Activated T-cell treated with anti-CD3 and anti-CD28 coated beads, Interleukin-2, amount 50 U/mL, for 72 hours (primary cell): ENCODE measurements at places on chromosomes 16 and 17. TPM values are rescaled to one million over a fixed set of nuclear protein-coding genes. Genes with fewer than 3 reads are reported as not detected.
A peak's percentile ranks its signal among the peaks of the same experiment; 100 is the strongest.

- no peak overlapping the region for H3K4me3 ChIP-seq
- no peaks in the 10 kb centered on the region for H3K36me3 ChIP-seq
- H3K27ac ChIP-seq: no peak overlapping the region
- H3K27me3 ChIP-seq: peaks cover 45% of the 10 kb centered on the region
- peaks cover 9% of the 10 kb centered on the region for H3K4me1 ChIP-seq
Measured at GRCh38 chr17:80468781-80469493, 7.5 kb downstream of the NPTX1 start.

DNA sequence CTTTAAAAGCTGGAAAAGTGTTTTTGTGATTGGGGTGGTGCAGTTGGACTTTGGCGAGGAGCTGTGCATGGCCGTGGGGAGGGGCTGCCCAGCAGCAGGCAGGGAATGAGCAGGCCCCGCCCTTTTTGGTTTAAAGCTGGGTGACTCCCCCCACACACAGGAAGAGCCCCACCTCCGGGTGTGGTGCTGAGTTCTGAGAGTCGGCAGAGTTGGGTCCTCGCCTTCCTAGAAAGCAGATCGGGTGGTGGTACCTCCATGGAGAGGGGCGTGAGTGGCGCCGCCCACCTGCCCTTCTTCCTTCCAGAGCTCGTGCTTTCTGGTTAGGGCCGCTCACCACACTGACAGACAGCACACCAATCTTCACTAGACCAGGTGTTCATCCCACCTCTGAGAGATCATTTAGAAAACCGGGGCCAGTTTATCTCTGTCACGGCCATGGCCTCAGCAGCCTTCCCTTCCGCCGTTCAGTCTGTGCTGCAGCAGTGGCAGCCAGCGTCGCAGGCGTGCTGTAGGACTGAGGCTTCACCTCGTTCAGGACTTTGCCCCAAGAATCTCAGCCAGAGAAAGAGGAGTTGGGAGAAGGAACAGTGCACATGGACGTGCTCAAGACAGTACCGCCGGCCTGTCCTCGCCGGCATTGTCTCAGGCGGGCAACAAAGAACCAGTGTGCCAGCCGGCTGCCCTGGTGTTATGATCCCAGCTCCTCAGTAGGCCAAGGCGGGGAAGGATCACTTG, 144.0 kb upstream of the CHMP6 start:
- DNase-seq: peak; percentile 63
- H3K27ac ChIP-seq: peak overlapping the region; percentile 76
- peaks cover 6% of the 10 kb centered on the region for H3K36me3 ChIP-seq

DNA sequence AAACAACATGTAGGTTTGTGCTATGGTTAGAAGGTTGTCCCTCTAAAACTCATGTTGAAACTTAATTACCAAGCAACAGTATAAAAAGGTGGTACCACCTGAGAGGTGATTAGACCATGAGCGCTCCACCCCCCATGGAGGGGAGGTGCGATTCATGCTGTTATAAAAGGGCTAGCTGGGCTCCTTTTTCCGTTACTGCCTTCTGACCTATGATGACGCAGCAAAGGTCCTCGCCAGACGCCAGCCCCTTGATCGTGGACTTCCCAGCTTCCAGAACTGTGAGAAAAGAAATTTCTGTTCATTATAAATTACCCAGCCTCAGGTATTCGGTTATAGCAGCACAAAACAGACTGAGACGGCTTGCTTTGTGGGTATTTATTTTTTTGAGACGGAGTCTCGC, 167.8 kb downstream of the SNX29 start:
- no peak for DNase-seq
- H3K4me1 ChIP-seq: peaks cover 15% of the 10 kb centered on the region
- H3K4me3 ChIP-seq: no peak overlapping the region
- H3K36me3 ChIP-seq: no peaks in the 10 kb centered on the region
- no peaks in the 10 kb centered on the region for H3K27me3 ChIP-seq
- H3K27ac ChIP-seq: no peak overlapping the region

GRCh38 chr17:65797809-65798208, 236.4 kb upstream of the AXIN2 start:
- DNase-seq: peak; percentile 44
- H3K4me1 ChIP-seq: peaks cover 27% of the 10 kb centered on the region
- H3K27me3 ChIP-seq: peaks cover 18% of the 10 kb centered on the region
- peaks cover 11% of the 10 kb centered on the region for H3K36me3 ChIP-seq
- peak overlapping the region; percentile 1 for H3K27ac ChIP-seq
- H3K4me3 ChIP-seq: no peak overlapping the region

- H3K4me3 ChIP-seq: no peak overlapping the region
- H3K36me3 ChIP-seq: no peaks in the 10 kb centered on the region
- no peaks in the 10 kb centered on the region for H3K27me3 ChIP-seq
- no peaks in the 10 kb centered on the region for H3K4me1 ChIP-seq
- H3K27ac ChIP-seq: no peak overlapping the region
- no peak for DNase-seq
Measured at GRCh38 chr17:32783602-32784001, 93.3 kb downstream of the MYO1D start.

- peak overlapping the region; percentile 46 for H3K4me3 ChIP-seq
- DNase-seq: no peak
- H3K27me3 ChIP-seq: peaks cover 54% of the 10 kb centered on the region
- H3K4me1 ChIP-seq: peaks cover 8% of the 10 kb centered on the region
Measured at GRCh38 chr16:54373534-54374520, 87.2 kb upstream of the IRX3 start.

DNA sequence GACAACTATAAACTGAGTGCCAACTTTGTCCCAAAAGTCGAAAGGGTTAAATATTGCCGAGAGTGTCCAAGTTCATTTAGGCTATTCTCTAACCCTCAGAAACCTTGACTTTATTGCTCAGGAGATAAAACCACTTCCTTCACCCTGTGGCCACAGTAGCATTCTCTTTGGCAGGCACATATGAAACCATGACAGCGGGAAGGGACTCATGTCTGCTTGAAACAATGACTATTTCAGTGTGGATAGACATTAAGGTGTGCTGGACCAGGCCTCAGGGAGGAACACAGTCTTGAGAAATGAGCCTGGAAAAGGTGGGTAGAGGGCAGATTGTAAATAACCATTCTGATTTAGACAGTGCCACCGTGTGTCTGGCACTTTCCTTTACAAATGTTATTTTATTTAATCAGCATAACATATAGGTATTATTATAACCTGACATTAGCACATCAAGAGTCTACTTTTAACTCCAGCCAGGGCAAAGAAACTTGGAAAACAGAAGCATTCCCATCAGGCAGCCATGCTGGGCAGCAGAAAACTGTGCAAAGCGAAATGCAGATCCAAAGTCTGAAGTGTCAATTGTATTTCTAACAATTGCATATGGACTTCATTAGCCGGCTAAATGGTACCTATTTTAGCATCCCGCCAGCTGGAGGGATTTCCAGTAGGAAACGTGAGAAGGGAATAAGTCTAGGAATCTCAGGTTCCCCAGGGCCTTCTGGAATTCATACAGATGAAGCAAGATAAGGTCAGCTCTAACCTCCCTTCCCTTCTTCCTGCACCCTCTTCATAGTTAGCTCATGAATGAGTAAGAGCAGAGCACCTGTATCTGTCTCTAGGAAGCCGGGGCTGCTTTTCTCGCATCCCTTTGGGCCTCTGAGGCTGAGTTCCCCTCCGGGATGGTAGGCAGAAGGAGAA, 212.8 kb upstream of the ELAC2 start:
- no peak overlapping the region for H3K27ac ChIP-seq
- H3K27me3 ChIP-seq: no peaks in the 10 kb centered on the region
- no peak for DNase-seq
- no peaks in the 10 kb centered on the region for H3K36me3 ChIP-seq
- H3K4me1 ChIP-seq: no peaks in the 10 kb centered on the region
- no peak overlapping the region for H3K4me3 ChIP-seq

DNA sequence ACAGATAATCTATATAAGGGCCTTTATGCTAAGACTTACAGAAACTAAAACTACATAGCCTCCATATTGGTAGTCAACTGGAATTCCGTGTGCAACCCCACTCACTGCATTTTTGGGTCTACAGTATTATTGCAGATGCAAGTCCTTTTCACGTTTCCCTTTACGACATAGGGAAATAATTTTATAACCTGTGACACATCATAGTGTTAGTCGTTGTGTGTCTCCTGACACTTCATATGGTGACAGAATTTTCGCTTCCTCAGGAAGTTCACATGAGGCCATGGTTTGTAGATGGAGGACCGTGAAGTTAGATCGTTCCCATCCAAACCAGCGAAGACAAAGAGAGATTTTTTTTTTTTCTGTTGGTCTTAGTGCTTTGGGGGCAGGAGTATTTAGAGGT, 15.7 kb upstream of the MRC2 start:
- no peak overlapping the region for H3K4me3 ChIP-seq
- H3K4me1 ChIP-seq: peaks cover 17% of the 10 kb centered on the region
- H3K27ac ChIP-seq: no peak overlapping the region
- peaks cover 21% of the 10 kb centered on the region for H3K36me3 ChIP-seq
- H3K27me3 ChIP-seq: no peaks in the 10 kb centered on the region
- DNase-seq: no peak

DNA sequence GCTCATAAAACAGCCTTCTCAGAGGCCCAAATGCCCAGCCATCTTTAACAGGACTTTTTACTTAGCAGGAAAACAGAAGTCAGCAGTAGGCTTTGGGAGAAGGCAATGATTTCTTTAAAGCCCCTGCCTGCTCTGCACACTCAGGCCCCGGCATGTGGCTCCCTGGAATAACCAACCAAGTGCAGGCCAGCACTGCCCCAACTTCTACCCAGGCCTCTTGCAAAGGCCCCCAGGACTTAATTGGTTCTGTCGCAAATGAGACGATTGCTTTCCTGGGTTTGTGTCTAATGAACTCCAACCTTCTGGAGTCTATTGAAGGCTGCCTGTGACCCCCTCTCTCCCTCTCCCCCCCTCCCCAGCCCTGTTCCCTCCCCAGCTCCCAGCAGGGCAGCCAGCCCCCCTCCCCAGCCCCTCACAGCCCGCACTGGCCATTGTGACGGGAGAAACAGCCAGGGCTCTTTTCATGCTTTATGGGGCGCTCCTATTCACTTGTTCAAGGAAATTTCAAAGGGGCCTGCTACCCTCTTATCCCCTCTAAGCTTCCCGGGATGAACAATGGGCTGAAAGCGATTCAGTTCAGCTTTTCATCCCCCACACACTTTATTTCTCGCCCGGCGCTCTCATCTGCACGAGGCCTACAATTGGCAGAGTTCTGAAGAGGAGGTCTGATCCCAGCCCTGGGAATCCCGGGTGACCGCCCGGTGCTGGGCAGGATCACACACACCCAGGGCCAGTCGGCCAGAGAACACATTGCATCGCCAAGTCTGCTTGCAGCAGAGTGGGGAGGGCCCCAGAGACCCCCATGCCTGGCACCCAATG, 15.5 kb downstream of the AXIN2 start:
- no peak for DNase-seq
- H3K4me3 ChIP-seq: no peak overlapping the region
- no peaks in the 10 kb centered on the region for H3K27me3 ChIP-seq
- peaks cover 8% of the 10 kb centered on the region for H3K36me3 ChIP-seq

- H3K36me3 ChIP-seq: no peaks in the 10 kb centered on the region
- DNase-seq: peak; percentile 37
- no peak overlapping the region for H3K4me3 ChIP-seq
- no peaks in the 10 kb centered on the region for H3K27me3 ChIP-seq
- no peak overlapping the region for H3K27ac ChIP-seq
- H3K4me1 ChIP-seq: no peaks in the 10 kb centered on the region
Measured at GRCh38 chr17:309361-309888, 43.2 kb downstream of the RPH3AL start.

DNA sequence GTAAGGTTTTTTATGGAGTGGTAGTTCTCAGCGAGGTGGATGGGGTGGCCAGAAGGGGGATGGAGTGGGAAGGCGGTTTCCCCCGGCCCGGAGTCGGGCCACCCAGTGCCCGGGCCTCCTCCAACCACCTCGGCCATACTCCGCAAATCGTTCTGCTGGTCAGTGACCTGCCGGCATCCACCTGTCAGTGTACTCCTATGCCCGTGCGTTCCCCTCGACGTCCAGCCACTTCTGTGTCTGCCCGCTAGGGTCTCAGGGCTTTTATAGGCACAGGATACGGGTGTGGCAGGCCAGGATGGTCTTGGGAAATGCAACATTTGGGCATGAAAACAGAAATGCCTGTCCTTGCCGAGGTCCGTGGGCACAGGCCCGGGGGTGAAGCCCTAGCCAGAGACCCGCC, 19.3 kb upstream of the ASGR2 start:
- DNase-seq: no peak
- H3K27ac ChIP-seq: peak overlapping the region; percentile 62
- H3K27me3 ChIP-seq: no peaks in the 10 kb centered on the region
- H3K36me3 ChIP-seq: no peaks in the 10 kb centered on the region

DNA sequence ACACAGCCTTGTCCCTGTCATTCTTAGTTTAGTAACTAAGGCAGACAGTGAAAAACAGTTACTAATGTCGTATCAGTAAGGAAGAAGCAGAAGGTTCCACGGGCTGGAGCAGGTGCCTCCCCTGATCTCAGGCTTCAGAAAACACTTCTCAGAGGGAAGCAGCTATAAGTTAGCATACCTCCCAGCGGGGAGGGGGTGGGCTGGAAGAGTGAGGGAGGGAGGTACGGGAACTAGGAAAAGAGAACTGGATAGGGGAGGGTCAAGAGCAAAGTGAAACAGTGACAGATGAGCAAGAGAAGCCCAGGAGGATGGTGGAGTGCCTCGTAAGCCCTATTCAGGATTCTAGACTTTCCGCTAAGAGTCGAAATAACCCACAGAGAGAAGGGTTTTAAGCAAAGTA, 186.3 kb upstream of the XYLT1 start:
- no peak overlapping the region for H3K4me3 ChIP-seq
- peaks cover 56% of the 10 kb centered on the region for H3K27me3 ChIP-seq
- no peak overlapping the region for H3K27ac ChIP-seq
- no peak for DNase-seq
- no peaks in the 10 kb centered on the region for H3K36me3 ChIP-seq

GRCh38 chr17:76986365-76986764, 118.2 kb downstream of the MGAT5B start:
- no peaks in the 10 kb centered on the region for H3K27me3 ChIP-seq
- H3K4me1 ChIP-seq: peaks cover 5% of the 10 kb centered on the region
- no peak for DNase-seq
- H3K27ac ChIP-seq: no peak overlapping the region

The ABCA9 gene
- total RNA-seq: 0.09 TPM

The AKTIP gene
- total RNA-seq: 33.7 TPM
